Body of pancreas (tissue), 4 donors: ENCODE measurements at places on chromosomes 6 and 20.

GRCh38 chr6:92617721-92618120, 801.6 kb downstream of the EPHA7 start:
- H3K4me1 ChIP-seq, result no peaks in the 10 kb centered on the region
- no peak for DNase-seq
- H3K36me3 ChIP-seq, result no peaks in the 10 kb centered on the region
- H3K27ac ChIP-seq, result no peak overlapping the region
- no peaks in the 10 kb centered on the region for H3K27me3 ChIP-seq

GRCh38 chr6:37170273-37171200, 585 bp downstream of the PIM1 start:
- H3K27me3 ChIP-seq, result no peaks in the 10 kb centered on the region
- H3K4me1 ChIP-seq, result peaks cover 28% of the 10 kb centered on the region
- peaks cover 12% of the 10 kb centered on the region for H3K36me3 ChIP-seq
- H3K27ac ChIP-seq, result peak overlapping the region; percentile 88

- peak overlapping the region; percentile 97 for H3K27ac ChIP-seq
- peaks cover 56% of the 10 kb centered on the region for H3K4me1 ChIP-seq
- no peak overlapping the region for H3K4me3 ChIP-seq
- no peaks in the 10 kb centered on the region for H3K27me3 ChIP-seq
- no peaks in the 10 kb centered on the region for H3K36me3 ChIP-seq
These were observed 94.5 kb upstream of the PTPN1 start for GRCh38 chr20:50415516-50416268.

- H3K36me3 ChIP-seq, result no peaks in the 10 kb centered on the region
- H3K27ac ChIP-seq, result no peak overlapping the region
- H3K4me3 ChIP-seq, result no peak overlapping the region
These were observed 28.2 kb downstream of the PDRG1 start for GRCh38 chr20:31923388-31924331.

GRCh38 chr6:107185391-107185970, 70.2 kb upstream of the BEND3 start:
- H3K4me1 ChIP-seq, result no peaks in the 10 kb centered on the region
- no peaks in the 10 kb centered on the region for H3K36me3 ChIP-seq
- no peak for DNase-seq
- H3K27ac ChIP-seq, result no peak overlapping the region

GRCh38 chr20:36364506-36364905, 58.4 kb downstream of the DLGAP4 start:
- H3K4me1 ChIP-seq, result no peaks in the 10 kb centered on the region
- no peaks in the 10 kb centered on the region for H3K27me3 ChIP-seq
- no peaks in the 10 kb centered on the region for H3K36me3 ChIP-seq
- no peak overlapping the region for H3K27ac ChIP-seq
- H3K4me3 ChIP-seq, result no peak overlapping the region

DNA sequence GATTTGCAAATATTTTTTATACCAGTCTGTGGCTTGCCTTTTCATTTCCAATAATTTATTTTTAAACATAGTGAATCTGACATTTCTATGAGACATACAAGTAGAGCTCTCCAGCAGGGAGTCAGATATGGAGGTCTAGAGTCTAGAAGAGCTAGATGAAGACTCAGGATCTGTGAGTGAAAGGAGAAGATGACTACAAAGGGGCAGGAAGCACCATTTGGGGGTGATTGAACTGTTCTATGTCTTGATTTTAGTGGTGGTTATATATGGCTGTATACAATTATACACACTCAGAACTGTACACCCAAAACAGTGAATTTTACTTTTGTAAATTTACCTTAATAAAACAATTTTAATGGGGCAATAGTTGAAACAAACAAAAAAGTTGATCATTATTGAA, 127.9 kb upstream of the BACH2 start:
- no peak overlapping the region for H3K27ac ChIP-seq
- H3K4me3 ChIP-seq, result no peak overlapping the region
- no peak for DNase-seq
- H3K27me3 ChIP-seq, result no peaks in the 10 kb centered on the region

- no peaks in the 10 kb centered on the region for H3K36me3 ChIP-seq
- DNase-seq, result no peak
- H3K27me3 ChIP-seq, result no peaks in the 10 kb centered on the region
- no peaks in the 10 kb centered on the region for H3K4me1 ChIP-seq
These were observed 19.5 kb downstream of the CMTR1 start for GRCh38 chr6:37452522-37452921.

DNA sequence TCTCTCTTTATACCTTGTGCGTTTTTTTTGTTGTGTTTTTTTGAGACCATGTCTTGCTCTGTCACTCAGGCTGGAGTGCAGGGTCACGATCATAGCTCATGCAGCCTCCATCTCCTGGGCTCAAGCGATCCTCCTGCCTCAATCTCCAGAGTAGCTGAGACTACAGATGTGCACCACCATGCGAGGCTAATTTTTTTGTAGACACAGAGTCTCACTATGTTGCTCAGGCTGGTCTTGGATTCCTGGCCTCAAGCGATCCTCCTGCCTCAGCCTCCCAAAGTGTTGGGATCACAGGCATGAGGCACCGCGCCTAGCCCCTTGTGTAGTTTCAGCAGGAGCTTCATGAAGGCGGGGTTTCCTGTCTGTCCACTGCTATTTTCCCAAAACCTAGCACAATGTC, 27.3 kb downstream of the PDRG1 start:
- H3K4me3 ChIP-seq, result no peak overlapping the region
- no peak for DNase-seq
- H3K27me3 ChIP-seq, result no peaks in the 10 kb centered on the region

GRCh38 chr6:109229536-109229935, 134.2 kb downstream of the CEP57L1 start:
- no peak overlapping the region for H3K27ac ChIP-seq
- H3K36me3 ChIP-seq, result no peaks in the 10 kb centered on the region
- H3K4me1 ChIP-seq, result no peaks in the 10 kb centered on the region
- DNase-seq, result no peak

DNA sequence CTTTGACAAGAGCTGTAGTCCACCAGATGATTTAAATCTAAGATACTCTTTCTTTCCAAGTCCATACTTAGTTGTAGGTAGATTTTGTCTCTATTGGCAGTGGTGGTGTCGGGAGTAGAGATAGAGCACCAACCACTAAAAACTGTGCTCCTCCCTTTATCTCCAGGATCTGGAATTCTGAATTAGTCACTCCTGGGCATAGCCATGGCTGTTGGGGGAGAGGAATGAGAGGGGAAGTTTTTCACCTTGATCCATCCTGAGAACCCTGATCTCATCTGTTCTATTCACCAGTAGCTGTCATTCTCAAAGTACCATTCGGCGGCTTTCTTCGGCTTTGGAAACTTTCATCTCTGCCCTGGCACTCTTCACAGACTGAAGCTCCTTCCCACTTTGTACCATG, 35.6 kb upstream of the NKX2-4 start:
- H3K4me3 ChIP-seq, result no peak overlapping the region
- no peak overlapping the region for H3K27ac ChIP-seq
- H3K36me3 ChIP-seq, result no peaks in the 10 kb centered on the region
- DNase-seq, result no peak
- no peaks in the 10 kb centered on the region for H3K4me1 ChIP-seq

DNA sequence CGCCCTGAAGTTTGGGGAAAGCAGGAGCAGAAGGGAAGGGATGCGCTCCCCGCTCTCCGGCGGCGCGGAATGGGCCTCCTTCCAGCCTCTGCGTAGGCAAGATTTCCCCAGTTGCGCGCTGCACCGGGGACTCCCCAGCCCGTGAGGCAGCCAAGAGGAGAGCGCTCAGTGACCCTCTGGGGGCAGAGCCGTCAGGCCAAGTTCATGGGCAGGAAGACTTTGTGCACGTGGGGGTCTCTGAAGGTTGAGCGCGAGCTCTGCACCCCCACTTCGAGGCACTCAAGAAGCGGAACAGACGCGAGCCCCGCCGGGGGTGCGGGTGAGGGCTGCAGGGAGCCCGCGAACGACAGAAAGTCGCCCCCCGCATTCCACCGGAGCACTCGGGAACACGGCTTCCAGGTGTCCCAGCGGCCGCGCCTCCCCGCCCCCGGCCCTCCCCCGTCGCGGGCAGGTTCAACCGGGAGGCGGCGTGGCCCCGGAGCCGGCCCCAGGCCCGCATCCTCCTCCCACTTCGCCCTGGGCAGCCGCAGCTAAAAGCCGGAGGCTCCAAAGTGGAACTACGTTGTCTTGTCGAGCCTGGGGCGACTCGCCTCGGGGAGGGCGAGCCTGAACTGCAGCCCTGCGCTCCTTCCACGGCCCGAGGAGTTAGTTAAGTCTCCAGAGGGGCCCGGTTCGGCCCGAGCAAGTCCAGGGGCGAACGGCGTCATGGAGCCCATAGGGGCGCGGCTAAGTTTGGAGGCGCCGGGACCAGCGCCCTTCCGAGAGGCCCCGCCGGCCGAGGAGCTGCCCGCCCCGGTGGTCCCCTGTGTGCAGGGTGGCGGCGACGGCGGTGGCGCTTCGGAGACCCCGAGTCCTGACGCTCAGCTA, at the start of gene PPP1R3G:
TSS of gene PPP1R3G (plus strand) at position 561 of the 867 bp plus-strand sequence. CDS start at position 706, 145 bp downstream.
- H3K36me3 ChIP-seq, result no peaks in the 10 kb centered on the region
- H3K4me3 ChIP-seq, result no peak within 1 kb of the TSS
- no peaks in the 10 kb centered on the region for H3K27me3 ChIP-seq
- H3K27ac ChIP-seq, result no peak within 1 kb of the TSS
- DNase-seq, result peak; percentile 17
- peaks cover 26% of the 10 kb centered on the region for H3K4me1 ChIP-seq

GRCh38 chr6:143581835-143582480, 70.4 kb upstream of the FUCA2 start:
- H3K36me3 ChIP-seq, result no peaks in the 10 kb centered on the region
- H3K4me3 ChIP-seq, result no peak overlapping the region
- H3K4me1 ChIP-seq, result no peaks in the 10 kb centered on the region

GRCh38 chr6:42781796-42782688, at the start of gene BICRAL:
Gene BICRAL (plus strand): TSS chr6:42782052. CDS start chr6:42822023, 39,971 bp downstream.
- peak within 1 kb of the TSS; percentile 47 for H3K4me3 ChIP-seq
- H3K4me1 ChIP-seq, result peaks cover 34% of the 10 kb centered on the region
- peak; percentile 65 for DNase-seq
- H3K27ac ChIP-seq, result peak within 1 kb of the TSS; percentile 98
- no peaks in the 10 kb centered on the region for H3K27me3 ChIP-seq
- no peaks in the 10 kb centered on the region for H3K36me3 ChIP-seq

GRCh38 chr20:36676701-36677421, 30.9 kb upstream of the SLA2 start:
- H3K4me3 ChIP-seq, result no peak overlapping the region
- H3K27me3 ChIP-seq, result no peaks in the 10 kb centered on the region
- DNase-seq, result no peak

GRCh38 chr20:2172305-2173175, 70.9 kb downstream of the STK35 start:
- no peaks in the 10 kb centered on the region for H3K4me1 ChIP-seq
- H3K36me3 ChIP-seq, result no peaks in the 10 kb centered on the region
- no peak overlapping the region for H3K4me3 ChIP-seq
- no peak overlapping the region for H3K27ac ChIP-seq
- peak; percentile 72 for DNase-seq

DNA sequence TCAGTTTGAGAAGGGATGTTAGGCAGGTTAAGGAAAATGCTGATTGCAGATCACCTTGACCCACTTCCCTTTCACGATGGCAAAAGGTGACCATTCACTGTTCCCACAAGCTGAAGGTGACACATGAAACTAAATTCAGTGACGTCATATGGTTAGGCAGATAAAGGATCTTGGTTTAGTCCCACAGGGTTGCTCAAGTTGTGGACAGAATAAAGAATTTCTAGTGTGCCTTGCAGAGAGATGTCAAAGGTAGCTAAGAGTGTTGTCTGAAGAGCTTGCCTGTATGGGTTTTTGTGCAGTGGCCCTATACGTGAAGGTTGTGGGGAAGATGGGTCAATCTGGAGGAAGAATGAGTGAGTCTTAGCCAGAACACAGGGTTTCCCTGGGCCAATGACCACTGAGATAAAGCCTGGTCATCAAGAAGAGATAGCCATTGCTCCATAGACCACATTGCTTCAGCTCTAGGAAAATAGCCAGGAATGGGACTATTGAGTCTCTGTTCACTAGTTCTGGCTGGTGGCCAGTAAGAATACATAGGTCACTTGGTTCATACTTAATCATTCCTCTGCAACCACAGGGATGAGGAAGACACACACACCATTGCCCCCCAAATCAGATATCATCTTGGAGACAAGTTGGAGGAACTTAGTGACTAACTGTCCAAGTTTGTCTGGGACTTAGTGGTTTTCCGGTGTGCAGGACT, 148.5 kb upstream of the ATXN1 start:
- no peak overlapping the region for H3K27ac ChIP-seq
- DNase-seq, result no peak
- no peaks in the 10 kb centered on the region for H3K36me3 ChIP-seq
- no peak overlapping the region for H3K4me3 ChIP-seq

- DNase-seq, result no peak
- no peaks in the 10 kb centered on the region for H3K27me3 ChIP-seq
- no peaks in the 10 kb centered on the region for H3K36me3 ChIP-seq
These were observed 5.5 kb upstream of the MTG2 start for GRCh38 chr20:62177307-62177706.

- no peak for DNase-seq
- H3K4me1 ChIP-seq, result peaks cover 20% of the 10 kb centered on the region
- H3K27ac ChIP-seq, result no peak overlapping the region
These were observed 211.6 kb upstream of the THEMIS start for GRCh38 chr6:128112494-128112893.

DNA sequence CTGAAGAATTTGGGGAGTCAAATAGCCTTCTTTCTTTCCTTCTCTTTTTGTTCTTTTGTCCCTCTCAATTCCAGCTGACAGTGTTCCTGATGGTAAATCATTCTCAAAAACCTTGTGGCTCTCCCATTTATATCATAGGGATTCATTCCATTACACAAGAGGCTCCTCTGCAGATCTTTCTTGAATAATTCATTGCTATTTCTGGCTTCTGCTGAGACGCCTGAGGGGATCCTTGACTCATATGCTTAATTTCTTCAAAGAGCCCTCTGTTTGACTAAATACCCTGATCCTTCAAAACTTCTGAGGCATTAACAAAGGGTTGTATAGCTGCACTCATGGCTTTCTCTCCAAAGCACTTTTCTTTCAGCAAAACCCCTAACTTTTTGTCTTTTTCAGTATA, 289.3 kb downstream of the FARS2 start:
- DNase-seq, result no peak
- no peaks in the 10 kb centered on the region for H3K27me3 ChIP-seq
- H3K27ac ChIP-seq, result no peak overlapping the region
- H3K4me3 ChIP-seq, result no peak overlapping the region

- H3K4me1 ChIP-seq, result no peaks in the 10 kb centered on the region
- H3K27ac ChIP-seq, result no peak overlapping the region
- no peaks in the 10 kb centered on the region for H3K36me3 ChIP-seq
- no peaks in the 10 kb centered on the region for H3K27me3 ChIP-seq
These were observed 147.0 kb downstream of the LINC00237 start for GRCh38 chr20:20959031-20959755.

DNA sequence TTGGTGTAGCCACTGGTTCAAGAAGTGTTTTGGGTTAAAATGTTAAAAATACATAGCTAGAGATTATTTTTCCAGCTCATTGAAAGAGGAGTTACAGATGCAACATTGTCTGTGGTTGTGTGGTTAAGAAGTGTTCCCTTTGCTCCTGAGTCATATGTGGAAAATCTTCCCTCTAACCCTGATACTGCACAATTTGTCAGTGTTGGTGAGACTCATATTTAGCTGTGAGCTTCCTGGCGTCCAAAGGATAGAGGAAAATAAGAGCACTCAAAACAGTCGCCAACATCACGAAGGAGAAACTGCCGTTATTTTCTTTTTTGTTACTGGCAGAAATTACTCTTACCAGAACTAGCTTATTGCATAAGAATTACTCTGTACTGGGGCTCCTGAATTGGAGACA, 250.4 kb downstream of the CDH4 start:
- no peak overlapping the region for H3K4me3 ChIP-seq
- no peak for DNase-seq
- no peak overlapping the region for H3K27ac ChIP-seq
- no peaks in the 10 kb centered on the region for H3K36me3 ChIP-seq
- no peaks in the 10 kb centered on the region for H3K27me3 ChIP-seq
